ENCODE measurements at places on chromosomes 2 and 18.

- DNase-seq = no peak
These were observed 46.3 kb downstream of the EMX1 start for GRCh38 chr2:72963423-72964145.

GRCh38 chr2:67384123-67384822 lies 12.9 kb upstream of the ETAA1 start:
- no peak for DNase-seq

DNA sequence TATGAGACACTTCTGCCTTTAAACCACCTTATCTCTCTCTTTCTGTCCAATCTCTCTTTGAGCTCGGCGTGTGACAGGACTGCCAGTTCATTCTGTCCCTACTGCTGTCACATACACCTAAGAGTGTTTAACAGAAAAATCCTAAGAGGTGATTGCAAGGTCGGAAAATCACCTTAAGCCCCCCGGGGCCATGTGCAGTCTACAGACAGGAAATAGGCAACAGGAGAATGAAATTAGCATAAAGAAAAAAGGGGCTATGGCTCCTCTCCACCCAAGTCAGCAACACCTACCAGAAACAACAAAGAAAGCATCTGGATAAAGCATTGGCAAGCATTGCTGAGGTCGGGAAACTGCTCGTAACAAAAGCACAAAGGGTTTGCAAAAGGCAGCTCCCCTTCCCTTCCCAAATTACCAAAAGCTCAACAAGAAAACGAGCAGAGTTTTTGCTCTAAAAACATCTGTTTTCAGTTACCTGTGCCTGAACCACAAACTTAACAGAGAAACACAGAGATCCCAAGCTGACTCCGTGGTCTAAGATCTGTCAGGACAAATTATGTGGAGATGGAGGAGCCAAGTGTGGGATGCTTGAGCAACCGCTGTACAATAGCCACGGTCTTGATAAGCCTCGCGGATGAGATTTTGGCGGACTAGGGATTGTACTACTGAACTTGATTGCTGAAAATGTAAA lies 30.4 kb downstream of the ANKRD44 start:
- DNase-seq = no peak

GRCh38 chr2:25819597-25820039 lies 58.7 kb downstream of the ASXL2 start:
- DNase-seq = no peak

DNA sequence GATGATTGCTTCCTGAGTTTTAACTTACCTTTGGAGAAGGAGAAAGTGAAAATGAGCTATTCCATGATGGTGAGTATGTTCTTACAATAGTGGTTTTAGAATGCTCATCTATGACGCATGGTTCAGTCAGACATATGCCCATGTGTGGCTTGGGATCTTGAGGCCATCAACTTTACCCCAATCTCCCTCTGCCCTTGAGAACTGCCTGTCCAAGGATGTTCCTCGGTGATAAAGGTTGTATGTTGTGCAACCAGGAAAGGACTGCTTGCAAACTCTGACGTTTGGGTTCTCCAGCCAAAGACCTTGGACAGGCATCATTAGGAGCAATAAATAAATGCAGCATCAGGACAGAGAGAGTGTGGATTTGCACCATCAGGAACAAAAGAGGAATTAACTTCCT lies 165.0 kb downstream of the ZEB2 start:
- no peak for DNase-seq

DNA sequence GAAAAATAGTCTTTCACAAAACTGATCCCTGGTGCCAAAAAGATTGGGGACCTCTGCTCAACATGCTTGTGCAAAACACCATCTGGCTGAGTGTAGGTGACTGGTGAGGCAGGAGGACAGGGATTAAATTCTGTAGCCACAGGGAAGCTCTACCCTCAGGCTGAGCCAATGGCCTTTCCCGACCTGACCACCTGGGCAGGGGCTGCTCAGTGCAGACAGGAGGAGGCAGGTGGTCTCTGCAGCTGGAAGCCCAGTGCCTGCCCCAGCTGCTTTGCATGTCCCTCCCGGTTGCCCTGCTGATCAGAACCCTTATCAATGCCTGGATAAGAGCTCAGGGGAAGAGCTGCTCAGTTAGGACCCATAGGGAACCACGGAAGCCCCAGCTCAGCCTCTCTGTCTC lies 235.3 kb downstream of the ANKRD36 start:
- no peak for DNase-seq

GRCh38 chr18:44958455-44958854 lies 277.8 kb downstream of the SETBP1 start:
- DNase-seq = no peak

DNA sequence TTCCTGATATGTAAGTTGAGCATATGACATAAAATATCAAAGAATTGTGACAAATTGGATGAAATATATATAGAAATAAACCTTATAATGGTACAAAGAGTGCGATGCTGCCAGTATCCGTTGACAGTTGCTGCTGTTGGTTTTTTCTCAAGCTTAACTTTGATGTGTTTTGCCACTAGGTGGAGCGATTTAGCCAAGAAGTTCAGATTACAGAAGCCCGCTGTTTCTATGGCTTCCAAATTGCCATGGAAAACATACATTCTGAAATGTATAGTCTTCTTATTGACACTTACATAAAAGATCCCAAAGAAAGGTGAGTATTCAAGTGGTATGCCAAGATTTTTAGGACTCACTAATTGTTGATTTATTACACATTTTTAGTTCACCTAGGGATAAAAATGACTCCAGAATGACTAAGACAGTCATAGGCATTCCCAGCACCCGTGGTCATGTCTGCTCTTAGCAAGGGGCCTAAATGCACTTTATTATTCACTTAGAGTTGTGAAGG lies 2.1 kb downstream of the RRM2 start:
- DNase-seq = peak; percentile 62

GRCh38 chr2:188449971-188450370 lies 158.3 kb downstream of the GULP1 start:
- no peak for DNase-seq

DNA sequence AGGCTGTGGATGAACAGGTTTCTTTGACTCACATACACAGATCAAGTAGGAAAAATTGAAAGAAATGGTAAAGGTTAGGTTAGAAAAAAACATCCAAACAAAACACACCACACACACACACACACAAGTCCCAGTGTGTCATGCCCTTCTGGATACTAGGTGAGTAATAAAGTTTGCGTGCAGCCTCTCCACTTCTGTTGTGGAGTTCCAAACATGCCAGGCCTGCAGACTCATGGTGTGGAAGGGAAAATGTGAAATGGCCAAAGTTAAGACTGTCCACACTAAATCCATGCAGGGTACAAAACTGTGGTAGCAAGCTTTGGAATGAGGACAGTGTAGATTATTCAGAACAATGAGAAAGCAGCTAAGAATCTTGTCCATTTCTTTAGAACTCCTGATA lies 114.6 kb downstream of the IKZF2 start:
- DNase-seq = no peak

DNA sequence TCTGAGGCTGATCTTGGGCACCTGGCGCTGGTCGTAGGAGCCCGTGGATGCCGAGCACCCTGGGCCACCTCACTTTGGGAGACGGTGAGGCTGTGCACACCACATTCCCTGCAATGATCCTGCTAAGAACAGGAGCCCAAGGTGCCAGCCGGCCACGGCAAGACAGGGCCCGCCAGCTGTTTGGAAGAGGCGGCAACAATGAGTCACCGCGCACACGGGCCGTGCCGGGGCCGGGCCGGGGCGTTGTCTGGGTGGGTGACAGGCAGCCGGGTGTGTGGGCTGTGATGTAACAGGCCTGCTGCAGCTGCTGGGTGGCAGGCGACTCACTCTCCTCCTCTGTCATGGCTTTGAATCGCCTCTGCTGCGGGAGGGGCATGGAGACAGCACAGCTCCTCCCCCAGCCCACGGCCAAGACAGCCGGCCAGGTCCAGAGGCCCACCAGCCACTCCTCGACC lies 49.7 kb upstream of the ODC1 start:
- DNase-seq = peak; percentile 49

- DNase-seq = no peak
These were observed 4.0 kb downstream of the VAMP5 start for GRCh38 chr2:85588236-85588635.

DNA sequence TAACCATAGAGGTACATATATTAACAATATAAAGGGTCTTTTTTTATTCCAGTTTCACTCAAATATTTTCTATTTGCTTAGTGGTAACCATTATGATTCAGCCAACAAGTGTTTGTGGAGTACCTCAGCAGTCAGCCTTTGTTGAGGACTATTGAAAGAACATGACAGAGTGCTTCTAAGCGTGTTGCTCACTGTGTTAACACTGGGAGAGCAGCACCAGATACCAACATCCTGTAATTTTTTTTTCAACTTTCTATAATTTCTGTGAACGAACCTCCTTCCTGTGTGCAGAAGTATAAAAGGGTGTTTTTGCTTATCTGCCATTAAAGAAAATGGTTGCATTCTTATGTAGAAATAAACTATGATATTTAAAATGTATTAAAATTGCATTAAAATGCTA lies 239.0 kb downstream of the PHLPP1 start:
- peak; percentile 83 for DNase-seq

DNA sequence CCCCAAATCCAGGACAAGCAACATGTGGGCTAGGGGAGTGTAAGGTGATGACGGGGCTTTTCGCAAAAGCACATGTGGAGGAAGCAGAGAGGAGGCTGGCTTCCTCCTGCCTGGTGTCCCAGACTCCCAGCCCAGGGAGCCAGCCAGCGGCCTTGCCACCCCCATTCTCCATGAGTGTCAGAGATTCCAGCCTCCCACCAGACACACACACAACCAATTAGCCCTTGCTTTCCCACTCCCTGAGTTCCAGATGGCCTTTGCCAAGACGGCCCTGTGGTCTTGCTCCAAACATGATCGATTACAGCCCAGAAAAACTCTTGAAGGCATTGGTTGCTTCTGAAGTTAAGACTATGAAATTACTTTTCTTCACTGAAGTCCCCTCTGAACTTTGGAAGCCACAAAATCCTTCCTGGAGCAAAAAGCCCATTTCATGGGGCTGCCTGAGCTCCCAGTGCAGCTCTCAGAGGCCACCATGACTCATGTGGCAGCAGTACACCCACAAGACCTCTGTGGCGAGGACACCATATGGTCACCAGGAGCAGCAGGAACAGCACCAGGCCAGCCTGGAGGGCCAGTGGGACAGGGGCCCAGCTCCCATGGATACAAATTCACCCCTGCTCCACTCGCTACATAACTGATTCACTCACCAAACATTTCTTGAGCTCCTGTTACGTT lies 69.1 kb upstream of the PID1 start:
- DNase-seq = no peak

GRCh38 chr2:172307800-172308199 lies 119.6 kb upstream of the ITGA6 start:
- no peak for DNase-seq

- DNase-seq = no peak
These were observed 93.1 kb downstream of the PIK3C3 start for GRCh38 chr18:42048158-42048557.

DNA sequence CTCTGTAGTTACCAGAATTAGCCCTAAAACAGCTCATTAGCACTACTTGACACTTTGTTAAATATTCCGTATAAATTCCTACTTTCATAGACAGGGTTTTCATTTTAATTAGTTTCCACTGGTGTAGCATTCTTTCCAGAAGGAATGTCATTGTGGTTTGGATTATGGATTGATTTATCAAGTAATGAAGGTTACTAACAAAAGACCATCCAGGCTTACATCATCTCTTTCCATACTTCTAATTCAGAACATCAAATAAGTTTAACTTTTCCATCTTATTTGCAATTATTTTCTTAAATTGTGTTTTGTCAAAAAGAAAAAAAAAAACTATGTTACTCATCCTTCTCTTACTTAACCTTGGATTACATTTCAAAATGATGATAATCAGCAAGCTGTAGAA lies 231.8 kb upstream of the SPOPL start:
- DNase-seq = no peak

GRCh38 chr2:102005449-102005848 lies 13.7 kb downstream of the IL1R2 start:
- DNase-seq = no peak

- no peak for DNase-seq
These were observed 15.6 kb upstream of the INO80C start for GRCh38 chr18:35513181-35513936.

DNA sequence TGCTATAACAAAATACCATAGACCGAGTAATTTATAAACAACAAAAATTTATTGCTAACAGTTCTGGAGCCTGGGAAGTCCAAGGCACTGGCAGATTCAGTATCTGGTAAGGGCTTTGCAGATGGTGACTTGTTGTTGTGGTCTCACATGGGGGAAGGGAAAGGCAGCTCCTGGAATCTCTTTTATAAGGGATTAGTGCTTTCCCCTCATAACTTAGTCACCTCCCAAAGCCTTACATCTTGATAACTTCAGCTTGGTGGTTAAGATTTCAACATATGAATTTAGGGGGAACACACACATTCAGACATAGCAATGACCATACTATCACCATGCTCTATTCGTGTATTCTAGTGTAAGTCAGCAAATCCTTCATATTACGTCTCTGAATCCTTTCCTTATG lies 447.6 kb upstream of the TCF4 start:
- no peak for DNase-seq

DNA sequence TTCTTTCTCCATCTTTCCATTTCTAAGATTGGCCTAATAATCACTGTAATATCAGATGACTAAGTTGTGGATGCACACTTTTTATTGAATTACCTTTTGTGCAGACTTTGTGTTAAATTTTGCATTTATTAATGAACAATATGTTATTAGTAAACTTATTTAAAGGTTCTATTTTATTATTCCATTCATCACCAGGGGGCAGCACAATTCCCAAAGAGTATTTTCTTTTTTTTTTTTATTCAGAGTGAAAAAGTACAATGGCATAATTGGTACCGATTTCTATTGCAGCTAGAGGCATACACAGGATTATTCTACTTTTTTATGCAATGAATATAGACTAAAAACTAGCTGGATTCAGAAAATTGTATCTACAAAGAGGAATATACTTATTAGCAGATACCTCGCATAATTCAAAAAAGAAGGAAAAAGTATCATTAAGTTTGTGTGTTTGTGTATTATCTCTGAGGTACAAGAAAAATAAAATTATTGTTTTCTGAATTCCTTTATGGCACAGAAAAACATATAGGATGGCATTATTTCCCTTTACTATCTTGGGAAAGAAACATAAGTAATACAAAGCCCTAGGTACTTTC lies 390.6 kb downstream of the ERBB4 start:
- no peak for DNase-seq

- no peak for DNase-seq
These were observed 39.6 kb downstream of the LHCGR start for GRCh38 chr2:48715956-48716355.

DNA sequence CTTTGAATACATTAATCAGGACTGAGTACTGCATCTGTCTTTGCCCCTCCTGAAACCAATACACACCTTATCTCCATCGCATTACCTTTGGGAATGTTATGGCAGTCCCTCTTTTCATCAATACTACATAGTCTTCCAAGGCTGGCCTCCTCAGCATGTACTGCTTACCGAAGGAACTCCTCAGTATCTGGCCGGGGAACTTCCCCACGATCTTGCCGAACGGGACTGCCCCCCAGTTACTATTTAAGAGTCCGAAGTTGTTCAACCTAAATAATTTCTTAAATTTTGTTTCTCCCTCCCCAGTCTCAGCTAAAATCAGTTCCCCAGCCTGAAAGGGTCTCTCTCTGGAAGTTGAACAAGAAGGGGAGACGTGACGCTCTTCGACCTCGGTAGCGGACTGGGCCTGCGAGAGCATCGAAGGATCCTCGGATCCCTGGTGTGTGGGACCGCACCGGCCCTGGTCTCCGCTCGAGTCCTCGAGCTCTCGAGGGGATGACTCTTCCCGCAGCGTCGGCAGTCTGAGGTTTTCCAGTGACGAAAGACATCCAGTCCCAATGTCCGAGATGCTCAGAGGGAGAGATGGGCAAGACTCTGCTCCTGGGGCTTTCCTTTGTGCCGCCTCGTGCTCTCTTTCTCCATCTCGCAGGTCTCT lies 489 bp downstream of the TRMT61B start:
- DNase-seq = no peak

- peak; percentile 68 for DNase-seq
These were observed 1.1 kb upstream of the KCTD1 start for GRCh38 chr18:26549263-26550094.
